ENCODE measurements at places on chromosomes 13 and 19. TPM values are rescaled to one million over a fixed set of nuclear protein-coding genes. Genes with fewer than 3 reads are reported as not detected.

NKPD1 gene
- 0.29 TPM for total RNA-seq

GRCh38 chr19:17496337-17496997 lies 15.0 kb upstream of the PGLS start:
- peak; percentile 95 for DNase-seq

GRCh38 chr13:41099986-41100385 lies 32.6 kb downstream of the KBTBD6 start:
- DNase-seq: no peak

- no peak for DNase-seq
Measured at GRCh38 chr19:17915940-17916593, 16.7 kb upstream of the CCDC124 start.
